ENCODE measurements at places on chromosomes 2 and 18.

- no peak for DNase-seq
These were observed 247.9 kb downstream of the IRS1 start for GRCh38 chr2:226551522-226552250.

- DNase-seq, result no peak
These were observed 115.2 kb downstream of the OSBPL6 start for GRCh38 chr2:178309541-178309940.

GRCh38 chr2:203328760-203329540, 756 bp downstream of the ABI2 start:
- no peak for DNase-seq

DNA sequence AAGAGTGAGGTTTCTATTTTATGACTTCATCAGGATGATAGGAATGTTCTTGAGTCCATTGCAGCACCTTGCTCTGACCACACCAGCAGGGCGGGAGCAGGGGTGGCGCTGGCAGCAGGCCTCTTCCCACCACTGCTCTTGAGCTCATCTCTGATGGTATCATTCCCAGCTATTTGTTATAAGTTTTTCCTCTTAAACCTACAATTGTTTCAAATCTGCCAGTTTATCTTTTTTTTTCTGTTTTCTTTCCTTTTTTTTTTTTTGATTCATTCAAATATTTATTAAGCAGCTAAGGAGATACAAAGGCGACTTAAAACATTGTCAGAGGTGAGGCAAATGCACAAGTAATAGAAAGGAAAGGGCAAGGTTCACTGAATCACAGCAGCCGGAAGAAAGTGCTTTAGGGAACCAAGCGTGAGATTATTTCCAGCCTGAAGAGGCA, 28.7 kb downstream of the NIFK start:
- DNase-seq, result no peak

DNA sequence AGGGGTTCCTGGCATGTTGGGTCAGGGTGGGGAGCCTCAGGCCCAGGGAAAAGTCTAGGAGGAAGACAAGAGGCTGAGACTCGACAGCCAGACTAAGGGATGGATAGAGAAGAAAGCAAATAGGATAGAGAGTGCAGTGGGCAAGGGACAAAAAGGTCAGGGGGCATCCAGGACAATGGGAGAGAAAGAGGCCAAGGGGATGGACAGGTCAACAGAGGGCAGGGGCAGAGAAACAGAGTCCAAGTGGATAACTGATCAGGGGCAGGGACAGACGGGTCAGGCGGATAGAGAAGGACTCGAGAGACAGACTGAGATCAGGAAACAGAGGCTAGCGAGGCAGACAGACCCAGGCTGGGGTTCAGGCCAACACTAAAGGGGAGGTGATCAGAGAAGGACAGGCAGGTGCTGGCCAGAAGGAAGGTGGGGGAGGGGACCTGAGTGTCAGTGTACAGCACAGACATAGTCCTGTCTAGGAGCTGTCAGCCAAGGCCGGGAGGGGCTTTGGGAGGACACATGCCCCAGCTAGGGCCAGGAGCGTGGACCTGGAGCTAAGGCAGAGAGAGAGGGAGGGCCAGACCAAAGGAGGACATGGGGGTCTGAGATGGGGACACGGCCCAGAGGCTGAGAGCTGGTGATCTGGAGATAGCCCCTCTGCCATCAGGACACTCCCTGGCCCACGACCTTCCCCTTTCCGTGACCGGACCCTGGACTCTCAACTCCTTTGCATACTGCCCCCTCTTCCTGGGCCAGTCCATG, 12.2 kb downstream of the ASIC4 start:
- DNase-seq, result no peak

GRCh38 chr2:30267161-30267975, 36.0 kb downstream of the LBH start:
- no peak for DNase-seq
